ENCODE measurements at places on chromosomes 11 and 22.

- no peak for DNase-seq
Measured at GRCh38 chr11:8477151-8477550, 116.9 kb downstream of the STK33 start.

DNA sequence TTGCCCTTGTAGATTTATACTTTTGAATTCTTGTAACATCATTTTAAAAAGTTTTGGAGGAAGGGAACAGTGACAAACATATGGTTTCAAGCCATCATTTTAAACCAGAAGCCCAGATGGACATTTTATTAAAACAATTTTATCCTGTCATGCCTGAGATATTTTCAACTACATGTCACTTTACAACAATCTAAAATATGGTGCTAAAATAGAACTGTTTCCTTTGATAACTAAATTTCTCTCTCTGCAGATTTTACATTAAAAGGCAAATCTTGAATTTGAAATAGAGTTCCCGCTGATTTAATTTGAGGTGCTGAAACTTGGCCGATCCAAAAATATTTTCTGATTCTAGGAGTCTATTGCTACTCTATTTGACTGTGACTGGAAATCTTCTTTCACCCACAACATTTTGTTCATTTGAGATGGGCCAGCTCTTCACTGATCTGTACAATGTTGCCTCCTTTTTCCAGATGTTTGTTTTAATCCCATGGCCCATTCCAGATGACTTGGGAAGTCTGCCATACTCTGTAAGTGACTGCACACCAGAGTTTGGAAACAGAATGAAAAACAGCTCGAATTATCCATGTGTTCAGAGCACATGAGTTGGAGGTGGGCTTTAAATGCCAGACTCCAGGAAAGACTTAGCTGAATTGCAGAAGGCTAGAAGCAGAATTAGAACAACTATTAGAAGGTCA is 402.5 kb downstream of the TMEM135 start:
- no peak for DNase-seq

DNA sequence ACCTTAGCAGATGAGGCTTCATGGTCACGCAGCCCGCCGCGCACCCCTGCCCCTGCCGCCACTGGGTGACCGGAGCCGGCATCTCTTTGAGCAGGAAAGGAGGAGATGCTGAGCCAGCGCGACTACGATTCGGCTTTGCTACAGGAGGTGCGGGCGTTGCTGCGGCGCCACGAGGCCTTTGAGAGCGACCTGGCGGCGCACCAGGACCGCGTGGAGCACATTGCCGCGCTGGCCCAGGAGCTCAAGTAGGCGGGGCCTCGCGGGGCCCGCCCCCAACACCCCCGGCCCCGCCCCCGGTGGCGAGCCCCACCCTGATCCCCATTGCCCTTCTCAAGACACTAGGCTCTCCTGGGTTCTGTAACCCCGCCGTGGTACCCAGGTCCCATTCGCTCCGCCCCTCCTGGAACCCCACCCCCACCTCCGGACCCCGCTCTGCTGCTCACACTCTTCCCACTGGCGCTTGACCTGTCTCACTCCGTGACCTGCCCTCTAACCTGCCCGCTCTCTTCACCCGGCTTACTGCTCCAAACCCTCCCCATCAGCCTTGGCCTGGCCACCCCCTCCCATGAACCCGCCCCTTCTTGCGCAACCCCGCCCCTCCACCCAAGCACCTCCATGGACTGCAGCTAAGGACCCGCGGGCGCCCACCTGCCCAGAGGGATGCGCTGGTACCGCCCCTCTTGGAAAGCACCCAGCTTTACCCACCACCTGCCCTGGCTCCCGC is 9.1 kb downstream of the CTSF start:
- DNase-seq = no peak

DNA sequence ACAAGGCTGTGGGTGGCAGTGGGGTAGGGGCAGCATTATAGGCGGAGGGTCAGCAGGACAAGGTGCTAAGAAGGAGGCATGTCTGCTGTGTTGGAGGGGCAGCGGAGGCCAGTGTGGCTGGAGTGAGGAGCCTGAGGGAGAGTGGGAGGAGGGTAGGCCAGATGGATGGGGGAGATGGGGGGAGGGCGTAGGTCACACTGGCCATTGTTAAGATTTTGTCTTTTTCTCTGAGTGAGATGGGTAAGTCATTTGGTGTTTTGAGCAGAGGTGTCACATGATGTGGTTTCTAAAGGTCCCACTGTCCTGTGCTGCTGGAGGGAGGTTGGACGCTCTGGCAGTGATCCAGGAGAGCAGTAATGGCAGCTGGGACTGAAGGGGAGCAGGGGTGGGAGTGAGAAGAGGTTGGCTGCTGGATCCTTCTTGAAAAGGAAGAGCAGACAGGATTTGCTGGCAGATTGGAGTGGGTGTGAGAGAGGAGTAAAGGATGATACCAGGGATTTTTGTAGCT is 9.8 kb downstream of the PPP6R3 start:
- DNase-seq = peak; percentile 15

Data from SK-MEL-5 (cell line).